ENCODE measurements at places on chromosomes 7 and 10.

GRCh38 chr10:70538731-70539338, 60.3 kb downstream of the PALD1 start:
- no peak for DNase-seq

- DNase-seq = no peak
Observed at GRCh38 chr10:124123156-124123555, 29.8 kb upstream of the CHST15 start.

DNA sequence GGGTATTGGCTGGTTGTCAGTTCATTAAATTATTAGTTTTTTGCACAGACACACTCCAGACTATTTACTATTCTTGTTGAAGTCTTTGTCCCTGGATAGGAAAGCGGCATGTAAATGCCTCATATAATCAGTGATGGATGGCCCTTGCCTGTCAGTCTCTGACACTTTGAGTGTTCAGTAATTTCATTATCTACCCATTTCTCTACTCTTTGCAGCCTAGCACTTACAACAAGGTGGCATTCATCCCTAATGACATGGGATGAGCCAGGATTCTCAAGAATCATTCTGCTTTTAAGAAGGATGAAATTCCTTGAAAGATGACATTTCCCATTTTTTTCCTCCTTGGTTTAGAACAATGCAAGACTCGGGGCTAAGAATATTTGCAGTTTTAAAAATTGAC, 155.7 kb downstream of the SORCS3 start:
- no peak for DNase-seq

- DNase-seq = no peak
Observed at GRCh38 chr7:26147030-26147429, 5.0 kb upstream of the NFE2L3 start.

GRCh38 chr7:27840313-27840712, 100.4 kb downstream of the TAX1BP1 start:
- no peak for DNase-seq

- no peak for DNase-seq
Observed at GRCh38 chr7:91206361-91206960, 57.8 kb upstream of the FZD1 start.

DNA sequence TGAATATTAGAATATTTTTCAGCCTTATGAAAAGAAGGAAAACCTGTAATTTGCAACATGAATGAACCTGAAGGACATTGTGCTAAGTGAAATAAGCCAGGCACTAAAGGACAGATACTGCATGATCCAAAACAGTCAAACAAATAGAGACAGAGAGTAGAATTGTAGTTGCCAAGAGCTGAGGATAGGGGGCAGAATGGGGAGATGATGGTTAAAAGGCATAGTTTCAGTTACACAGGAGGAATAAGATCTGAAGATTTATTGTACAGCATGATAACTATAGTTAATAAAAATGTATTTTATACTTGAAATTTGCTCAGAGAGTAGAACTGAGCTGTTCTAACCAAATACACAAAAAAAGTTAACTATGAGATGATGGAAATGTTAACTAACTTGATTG, 149.0 kb upstream of the TMEM106B start:
- no peak for DNase-seq

GRCh38 chr7:88826222-88826621, 30.7 kb upstream of the TEX47 start:
- no peak for DNase-seq

DNA sequence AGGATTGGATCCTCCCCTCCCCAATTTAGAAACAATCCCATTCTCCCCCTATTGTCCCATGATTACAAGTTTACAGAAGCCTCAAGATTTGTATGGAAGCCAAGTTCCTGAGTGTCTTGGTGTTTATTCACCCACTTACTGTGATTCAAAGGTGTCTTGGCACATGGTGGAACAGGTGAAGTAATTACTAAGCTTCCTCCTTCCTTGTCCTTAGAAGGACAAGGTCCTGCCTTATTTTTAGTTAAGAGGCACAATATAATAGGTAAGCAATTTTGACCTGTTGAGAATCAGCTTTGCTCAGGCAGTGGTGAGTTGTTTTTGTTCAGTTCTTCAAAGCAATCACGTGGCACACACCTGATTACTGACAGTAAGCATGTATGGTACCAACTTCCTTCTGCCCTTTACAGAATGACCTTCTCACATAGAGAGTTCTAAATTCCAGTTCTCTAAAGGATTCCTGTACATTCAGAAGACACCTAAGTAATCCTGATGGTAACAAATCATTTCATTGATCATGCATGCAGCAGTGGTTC, 60.7 kb upstream of the SLC13A1 start:
- no peak for DNase-seq

GRCh38 chr7:111820621-111821020, 258.3 kb upstream of the IMMP2L start:
- no peak for DNase-seq

DNA sequence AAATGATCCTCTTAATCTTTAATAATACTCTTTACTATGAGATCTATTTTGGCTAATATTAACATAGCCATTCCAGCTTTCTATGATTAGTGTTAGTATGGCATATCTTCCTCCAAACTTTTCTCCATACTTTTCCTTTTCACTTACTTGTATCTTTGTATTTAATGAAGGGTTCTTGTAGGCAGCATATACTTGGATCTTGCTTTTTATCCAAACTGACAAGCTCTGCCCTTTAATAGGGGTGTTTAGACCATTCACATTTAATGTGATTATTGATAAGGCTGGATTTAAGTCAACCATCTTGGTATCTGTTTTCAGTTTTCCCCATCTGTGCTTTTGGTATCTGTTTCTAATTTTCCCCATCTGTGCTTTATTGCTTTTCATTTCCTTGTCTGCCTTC, 59.7 kb upstream of the ATP6V0A4 start:
- DNase-seq = no peak

DNA sequence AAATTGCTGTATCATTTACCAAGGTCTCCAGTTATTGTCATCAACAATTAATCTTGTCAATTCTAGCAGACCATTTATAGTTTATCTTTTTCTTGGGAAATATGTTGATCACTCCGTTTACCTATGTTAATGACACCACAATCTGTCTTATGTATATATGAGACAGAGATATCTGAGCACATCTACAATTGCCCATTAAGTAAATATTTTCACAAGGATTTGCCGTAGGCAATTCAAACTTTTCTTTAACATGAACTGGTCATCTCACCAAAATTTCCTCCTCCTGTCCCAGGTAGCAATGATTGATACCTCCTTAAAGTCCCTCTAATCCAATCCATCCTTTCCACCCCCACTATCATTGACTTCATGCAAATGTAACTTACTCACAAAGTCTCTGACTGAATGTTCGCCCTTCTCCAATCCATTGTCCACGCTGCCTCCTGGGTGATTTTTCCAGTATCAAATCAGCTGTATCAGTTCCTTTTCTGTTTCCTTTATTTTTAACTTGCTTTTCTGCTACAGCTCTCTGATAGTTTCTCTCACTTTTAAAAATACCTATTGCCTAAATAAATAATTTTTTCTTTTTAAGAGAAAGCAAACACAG, 138.3 kb downstream of the GNAT3 start:
- no peak for DNase-seq

DNA sequence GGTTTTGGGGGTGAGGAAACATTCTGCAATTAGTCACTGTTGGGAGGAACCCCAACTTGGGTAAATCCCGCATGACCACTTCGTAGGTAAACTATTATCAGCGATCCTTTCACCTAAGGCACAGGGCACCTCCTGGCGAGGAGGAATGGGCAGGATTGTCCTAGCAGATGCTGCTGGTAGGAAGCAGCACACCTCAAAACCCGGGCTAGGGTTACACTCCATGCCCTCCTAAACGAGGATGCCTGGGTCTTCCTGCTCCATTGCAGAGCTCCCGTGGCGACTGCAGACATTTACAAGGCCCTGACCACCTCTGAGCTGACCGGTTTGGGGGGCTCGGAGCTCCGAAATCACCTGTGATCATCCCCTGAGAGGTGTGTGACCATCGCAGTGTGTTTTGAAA, 92.3 kb downstream of the FAM171A1 start:
- no peak for DNase-seq

DNA sequence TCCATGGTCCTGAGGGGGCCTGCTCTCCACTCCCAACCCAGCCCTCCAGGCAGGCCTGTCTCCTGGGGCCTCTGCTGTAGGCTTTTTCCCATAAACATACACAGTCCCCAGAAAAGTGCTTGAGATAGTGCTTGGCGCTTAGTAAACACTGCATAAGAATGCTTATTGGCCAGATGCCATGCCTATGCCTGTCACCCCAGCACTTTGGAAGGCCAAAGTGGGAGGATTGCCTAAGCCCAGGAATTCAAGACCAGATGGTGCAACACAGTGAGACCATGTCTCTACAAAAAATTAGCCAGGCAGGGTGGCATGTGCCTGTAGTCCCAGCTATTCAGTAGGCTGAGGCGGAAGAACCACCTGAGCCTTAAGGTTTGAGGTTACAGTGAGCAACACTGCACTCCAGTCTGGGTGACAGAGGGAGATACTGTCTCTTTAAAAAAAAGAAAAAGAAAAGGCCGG, 24.6 kb upstream of the ASL start:
- no peak for DNase-seq

DNA sequence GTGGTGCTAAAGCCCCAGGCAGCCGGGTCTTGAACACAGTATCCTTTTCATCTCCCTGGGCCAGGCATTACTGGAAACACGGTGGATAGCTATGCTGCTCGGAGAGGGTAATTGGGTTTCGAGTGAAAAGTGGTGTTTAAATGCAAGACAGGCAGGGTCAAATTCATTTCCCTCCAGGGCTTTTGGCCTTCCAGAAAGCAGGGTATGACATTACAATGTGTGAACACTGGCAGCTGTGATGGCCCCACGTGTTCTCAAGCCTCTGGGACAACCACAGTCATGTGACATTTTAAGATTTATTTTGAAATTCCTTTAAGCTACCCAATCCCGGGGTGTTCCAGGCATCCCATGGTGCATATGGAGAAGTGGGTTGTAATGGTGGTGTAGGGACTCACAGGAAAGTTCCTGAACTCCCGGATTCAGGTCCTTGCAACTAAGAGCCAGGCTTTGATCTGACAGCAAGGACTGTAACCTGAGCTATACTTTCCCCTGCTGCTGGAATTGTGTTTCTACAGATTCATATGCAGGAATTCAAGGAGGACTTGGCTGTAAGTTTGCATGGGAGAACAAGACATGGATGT, 46.8 kb downstream of the INSYN2A start:
- no peak for DNase-seq

DNA sequence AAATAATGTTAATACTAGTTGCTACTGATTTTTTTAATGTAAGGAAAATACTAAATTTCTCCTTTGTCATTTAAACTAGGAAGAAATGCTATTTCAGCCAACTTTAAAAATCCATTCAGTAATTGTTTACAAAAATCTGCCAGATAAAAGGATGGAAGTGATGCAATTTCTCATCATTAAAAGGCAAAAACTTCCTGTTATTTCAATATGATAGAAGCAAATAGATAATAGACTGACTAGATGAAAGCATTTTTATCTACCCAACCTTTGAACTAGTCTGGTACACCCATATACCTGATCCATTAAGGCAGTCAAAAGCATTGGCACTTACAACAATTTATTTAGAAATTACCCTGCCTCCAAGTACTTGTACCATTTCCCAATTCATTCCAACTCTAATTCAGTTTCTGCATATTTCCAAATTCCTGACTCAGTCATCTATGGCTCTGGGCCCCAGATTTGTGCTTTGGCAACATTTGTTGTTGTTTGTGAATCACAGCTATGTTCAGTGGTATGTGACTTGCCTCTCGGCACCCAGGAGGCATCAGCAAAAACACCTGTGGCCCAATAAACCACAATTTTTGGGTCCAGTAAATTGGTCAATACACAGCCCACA, 482.6 kb upstream of the SEMA3A start:
- no peak for DNase-seq

DNA sequence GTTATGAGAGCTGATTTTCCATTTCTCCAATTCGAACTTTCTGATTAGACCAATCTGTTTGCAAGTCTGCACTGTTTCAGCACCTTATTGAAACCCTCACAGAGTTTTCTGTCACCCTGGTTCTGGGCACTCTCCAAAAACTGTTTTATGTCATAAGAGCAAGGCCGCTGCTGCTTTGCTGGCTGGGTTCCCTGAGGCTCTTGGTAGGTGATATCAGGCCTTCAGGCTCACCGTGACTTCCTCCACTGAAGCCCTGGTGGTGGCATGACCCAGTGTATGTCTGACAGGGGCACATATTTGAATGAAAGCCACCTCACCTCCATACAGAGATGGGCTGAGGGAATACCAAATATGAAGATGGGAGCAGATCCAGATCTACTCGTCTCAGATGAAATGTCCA, 8.3 kb downstream of the RABGEF1 start:
- no peak for DNase-seq

Data from kidney (tissue), 22 donors.